Regular cardiac myocyte (primary cell): ENCODE measurements at places on chromosomes 13 and 19. TPM values are rescaled to one million over a fixed set of nuclear protein-coding genes. Genes with fewer than 3 reads are reported as not detected.

UBE2L5 gene
- total RNA-seq = under 0.01 TPM in 1 of 2 replicates, not detected in the other

PEAK3 gene
- not detected in 2 replicates for total RNA-seq

GFY gene
- total RNA-seq = not detected in 2 replicates

KLK3 gene
- not detected in 2 replicates for total RNA-seq

PCDH20 gene
- total RNA-seq = under 0.01 TPM in 2 replicates

RFPL4AL1 gene
- under 0.01 TPM in 1 of 2 replicates, not detected in the other for total RNA-seq

SCGB2B2 gene
- not detected in 2 replicates for total RNA-seq

MBD3L3 gene
- total RNA-seq = not detected in 2 replicates

ZNF541 gene
- under 0.01 and 0.85 TPM in 2 replicates for total RNA-seq

FCAR gene
- not detected in 2 replicates for total RNA-seq

POLR2I gene
- total RNA-seq = 41.7 and 65.2 TPM in 2 replicates

MBD3L2 gene
- total RNA-seq = not detected in 2 replicates

PROSER3 gene
- total RNA-seq = 2.8 and 4.0 TPM in 2 replicates

HIPK4 gene
- 0.19 and 0.28 TPM in 2 replicates for total RNA-seq
